ENCODE measurements at places on chromosomes 2 and 18. TPM values are rescaled to one million over a fixed set of nuclear protein-coding genes. Genes with fewer than 3 reads are reported as not detected.

GRCh38 chr2:181281206-181281832 is 175.9 kb upstream of the ITGA4 start:
- DNase-seq, result no peak

The CD8B2 gene
- total RNA-seq, result not detected

- no peak for DNase-seq
These were observed 21.9 kb downstream of the TMEM237 start for GRCh38 chr2:201621293-201621999.

- no peak for DNase-seq
These were observed 44.9 kb downstream of the PTPN2 start for GRCh38 chr18:12839057-12839525.

DNA sequence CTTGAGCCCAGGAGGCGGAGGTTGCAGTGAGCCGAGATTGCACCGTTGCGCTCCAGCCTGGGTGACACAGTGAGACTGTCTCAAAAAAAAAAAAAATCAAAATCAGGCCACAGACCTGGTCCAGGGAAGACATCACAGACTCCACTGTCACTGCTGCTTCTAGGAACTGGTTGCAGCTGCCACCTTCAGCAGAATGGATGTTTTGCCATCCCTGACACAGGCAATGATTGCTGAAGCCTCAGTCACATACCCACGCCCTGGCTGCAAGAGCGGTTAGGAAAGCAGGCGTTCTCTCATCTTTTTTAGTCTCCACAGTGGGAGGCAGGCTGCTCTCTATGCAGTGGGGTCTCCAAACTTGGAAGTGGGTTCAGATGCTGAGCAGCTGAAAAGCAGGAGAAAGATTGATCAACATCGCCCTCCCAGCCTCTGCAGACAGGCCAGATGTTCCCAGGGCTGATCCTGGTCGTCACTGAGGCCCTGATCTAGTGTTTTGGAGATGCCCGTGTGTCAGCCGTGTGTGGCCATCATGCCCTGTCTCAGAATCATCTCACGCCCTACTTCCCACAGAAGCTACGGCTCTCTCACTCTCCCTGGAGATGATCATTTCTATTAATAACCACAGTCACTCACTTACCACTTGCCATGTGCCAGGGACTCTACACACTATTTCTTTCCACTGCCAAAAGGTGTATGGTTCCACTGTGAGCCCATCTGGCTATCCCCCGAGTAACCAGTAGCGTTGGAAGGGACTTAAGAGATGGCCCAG is 91.8 kb downstream of the PLB1 start:
- DNase-seq, result no peak

All from Panc1 (cell line).